Activated B cell treated with CpG ODN at 0.5 μM for 24 hours (primary cell): ENCODE measurements at places on chromosomes 12 and 14.

DNA sequence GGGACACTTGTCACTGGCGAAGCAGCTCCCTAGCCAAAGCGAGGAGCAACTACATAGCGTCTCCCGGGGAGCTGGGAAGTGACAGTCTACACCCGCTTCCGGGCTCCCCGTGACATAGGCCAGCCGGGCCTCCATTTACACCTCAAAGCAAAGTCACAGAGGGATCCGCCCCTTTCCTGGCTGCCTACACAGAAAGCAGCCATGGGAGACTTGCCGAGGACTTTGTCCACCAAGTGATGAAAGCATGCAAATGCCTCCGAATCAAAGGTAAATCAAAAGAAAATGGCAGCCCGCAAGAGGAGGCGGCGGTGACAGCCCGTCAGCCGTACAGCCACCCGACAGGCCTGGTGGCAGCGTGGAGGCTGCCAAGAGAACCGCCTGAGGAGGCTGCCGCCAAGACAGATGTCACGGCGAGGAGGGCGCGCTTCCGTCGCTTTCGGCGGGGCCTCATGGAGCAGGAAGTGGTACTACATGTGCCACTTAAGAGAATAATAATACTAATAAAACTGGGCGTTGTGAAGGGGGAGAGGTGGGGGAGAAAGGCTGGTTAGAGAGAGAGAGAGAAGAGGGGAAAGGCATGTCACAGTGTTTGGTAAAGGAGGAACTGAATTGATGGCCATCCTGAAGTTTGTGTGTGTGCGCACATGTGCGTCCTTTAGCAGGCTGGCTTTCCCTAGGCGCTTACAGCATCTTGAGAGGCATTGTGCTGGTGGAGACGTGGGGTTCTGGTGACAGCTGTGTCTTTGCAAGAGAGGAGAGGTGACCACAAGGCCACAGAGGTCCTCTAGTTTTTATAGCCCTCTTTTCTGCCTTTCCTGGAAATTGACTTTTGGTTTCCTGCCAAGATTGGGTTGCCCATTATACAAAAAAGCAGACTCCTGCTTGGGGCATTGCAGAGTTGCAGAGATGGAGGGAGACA lies 661.7 kb downstream of the VRK1 start:
- DNase-seq: no peak

DNA sequence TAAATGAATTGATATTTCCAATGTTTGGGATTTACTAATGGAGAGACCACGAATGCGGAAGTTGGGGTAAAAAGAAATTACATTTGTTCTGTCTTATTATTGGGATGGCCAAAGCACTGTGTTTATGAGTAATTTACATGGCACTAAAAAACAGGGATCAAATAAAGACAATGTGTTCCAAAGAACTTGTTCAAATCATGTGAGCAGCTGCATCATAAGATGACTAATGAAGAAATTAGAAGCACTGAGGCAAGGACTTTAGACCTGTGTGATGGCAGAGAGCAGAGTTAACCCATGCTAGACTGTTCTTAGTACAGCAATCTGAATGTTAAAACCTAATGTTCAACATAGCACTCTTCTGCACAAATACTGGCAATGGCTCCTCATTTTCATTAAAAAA lies 34.3 kb upstream of the DCN start:
- DNase-seq: no peak

- DNase-seq: no peak
Observed at GRCh38 chr12:50728417-50728816, 35.5 kb upstream of the ATF1 start.

GRCh38 chr14:51070726-51071125 lies 24.2 kb downstream of the TRIM9 start:
- no peak for DNase-seq

- no peak for DNase-seq
Observed at GRCh38 chr12:99386907-99387306, 260.6 kb upstream of the GARIN6 start.

GRCh38 chr12:48933664-48934311 lies 8.5 kb upstream of the FKBP11 start:
- no peak for DNase-seq

- no peak for DNase-seq
Observed at GRCh38 chr12:62800707-62801400, 134.1 kb downstream of the PPM1H start.

- DNase-seq: no peak
Observed at GRCh38 chr14:68137704-68138619, 318.4 kb downstream of the RAD51B start.
